ENCODE measurements at places on chromosomes 6 and 20. TPM values are rescaled to one million over a fixed set of nuclear protein-coding genes. Genes with fewer than 3 reads are reported as not detected.

GRCh38 chr6:20213271-20213798 is 1.1 kb upstream of the MBOAT1 start:
- peaks cover 33% of the 10 kb centered on the region for H3K4me1 ChIP-seq
- DNase-seq = peak; percentile 21
- no peaks in the 10 kb centered on the region for H3K27me3 ChIP-seq
- H3K4me3 ChIP-seq = peak overlapping the region; percentile 86
- H3K36me3 ChIP-seq = no peaks in the 10 kb centered on the region
- peak overlapping the region; percentile 90 for H3K27ac ChIP-seq

DNA sequence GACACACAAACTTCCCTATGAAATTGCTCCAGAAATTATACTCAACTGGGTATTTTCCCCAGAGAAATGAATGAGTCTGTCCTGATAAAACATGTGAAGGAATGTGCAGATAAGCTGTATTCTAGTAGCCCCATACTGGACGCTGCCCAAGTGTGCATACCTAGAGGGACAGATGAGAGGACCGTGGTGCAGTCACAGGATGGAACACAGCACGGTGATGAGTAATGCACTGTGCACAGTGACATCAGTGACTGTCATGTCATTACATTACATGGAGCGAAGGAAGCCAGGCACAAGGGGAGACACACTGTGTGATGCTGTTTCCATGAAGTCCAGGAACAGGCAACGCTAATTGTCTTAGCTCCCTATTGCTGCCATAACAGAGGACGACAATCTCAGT is 155.5 kb downstream of the CDH4 start:
- no peaks in the 10 kb centered on the region for H3K36me3 ChIP-seq
- no peaks in the 10 kb centered on the region for H3K4me1 ChIP-seq
- H3K27me3 ChIP-seq = no peaks in the 10 kb centered on the region
- DNase-seq = no peak
- no peak overlapping the region for H3K27ac ChIP-seq

GRCh38 chr6:159093609-159094443 is 49.0 kb upstream of the TAGAP start:
- H3K27me3 ChIP-seq = no peaks in the 10 kb centered on the region
- peak overlapping the region; percentile 90 for H3K27ac ChIP-seq
- DNase-seq = peak; percentile 62
- H3K36me3 ChIP-seq = no peaks in the 10 kb centered on the region
- peaks cover 75% of the 10 kb centered on the region for H3K4me1 ChIP-seq

RCAN2 gene
- total RNA-seq = 4.3 TPM

TP53RK gene
- total RNA-seq = 12.1 TPM

CRISP3 gene
- not detected for total RNA-seq

Data from activated CD4-positive, alpha-beta memory T cell treated with anti-CD3 and anti-CD28 coated beads for 36 hours (primary cell).